LHCN-M2 (cell line): ENCODE measurements at places on chromosomes 12 and 14. TPM values are rescaled to one million over a fixed set of nuclear protein-coding genes. Genes with fewer than 3 reads are reported as not detected.

The IL26 gene
- total RNA-seq: not detected in 2 replicates

The CAPZA3 gene
- total RNA-seq: not detected in 2 replicates

The SLC6A12 gene
- not detected in 2 replicates for total RNA-seq

The OR5AU1 gene
- total RNA-seq: not detected in 2 replicates

The SLC10A1 gene
- total RNA-seq: not detected in 2 replicates

The GPR132 gene
- not detected in 2 replicates for total RNA-seq

The DPY19L2 gene
- total RNA-seq: 8.5 and 9.8 TPM in 2 replicates

DNA sequence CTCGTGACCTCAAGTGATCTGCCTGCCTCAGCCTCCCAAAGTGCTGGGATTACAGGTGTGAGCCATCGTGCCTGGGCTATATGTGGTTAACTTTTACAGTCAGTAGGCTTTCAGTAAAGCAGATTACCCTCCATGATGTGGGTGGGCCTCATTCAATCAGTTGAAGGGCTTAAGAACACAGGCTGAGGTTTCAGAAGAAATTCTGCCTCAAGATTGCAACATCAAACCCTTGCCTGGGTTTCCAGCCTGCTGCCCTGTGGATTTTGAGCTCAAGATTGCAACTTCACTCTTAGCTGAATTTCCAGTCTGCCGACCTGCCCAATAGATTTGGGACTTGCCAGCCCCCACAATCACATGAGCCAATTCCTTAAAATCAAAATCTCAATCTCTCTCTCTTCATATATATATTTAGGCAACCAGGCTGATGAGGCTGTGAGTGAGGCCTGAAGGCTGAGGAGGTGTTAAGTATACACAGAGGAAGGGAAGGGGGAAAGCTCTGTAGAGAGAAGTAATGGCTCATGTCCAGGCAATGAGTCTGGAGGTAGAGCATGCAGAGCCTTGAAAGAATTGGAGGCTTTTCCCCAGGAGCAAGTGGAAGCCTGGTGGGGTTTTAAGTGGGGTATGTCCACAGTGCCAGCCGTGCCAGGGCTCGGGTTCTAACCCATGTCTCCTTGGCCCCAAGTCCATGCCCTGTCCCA is 33.3 kb upstream of the ACTN1 start:
- DNase-seq: no peak

DNA sequence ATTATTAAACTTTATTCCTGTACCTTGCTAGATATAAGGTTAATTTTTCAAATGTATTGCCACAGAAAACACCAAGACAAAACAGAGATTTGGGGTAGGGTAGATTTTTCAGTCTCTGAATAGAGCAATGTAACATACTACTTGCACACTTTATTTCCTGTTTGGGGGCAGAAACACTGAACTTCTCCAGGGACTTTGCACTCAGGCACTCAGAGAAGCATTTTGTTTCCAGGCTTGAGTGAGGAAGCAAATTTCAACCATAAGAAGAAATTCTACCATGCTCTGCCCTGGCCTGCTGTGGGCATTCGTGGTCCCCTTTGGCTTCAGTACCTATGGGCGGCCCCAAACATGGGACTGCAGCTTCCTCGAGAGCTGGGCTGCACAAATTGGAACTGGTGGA is 399.1 kb downstream of the DAD1 start:
- no peak for DNase-seq

GRCh38 chr12:95551305-95551704 is at the start of gene USP44:
Gene USP44 (minus strand): TSS chr12:95551476. CDS start chr12:95534256, 17,220 bp downstream.
- no peak for DNase-seq

DNA sequence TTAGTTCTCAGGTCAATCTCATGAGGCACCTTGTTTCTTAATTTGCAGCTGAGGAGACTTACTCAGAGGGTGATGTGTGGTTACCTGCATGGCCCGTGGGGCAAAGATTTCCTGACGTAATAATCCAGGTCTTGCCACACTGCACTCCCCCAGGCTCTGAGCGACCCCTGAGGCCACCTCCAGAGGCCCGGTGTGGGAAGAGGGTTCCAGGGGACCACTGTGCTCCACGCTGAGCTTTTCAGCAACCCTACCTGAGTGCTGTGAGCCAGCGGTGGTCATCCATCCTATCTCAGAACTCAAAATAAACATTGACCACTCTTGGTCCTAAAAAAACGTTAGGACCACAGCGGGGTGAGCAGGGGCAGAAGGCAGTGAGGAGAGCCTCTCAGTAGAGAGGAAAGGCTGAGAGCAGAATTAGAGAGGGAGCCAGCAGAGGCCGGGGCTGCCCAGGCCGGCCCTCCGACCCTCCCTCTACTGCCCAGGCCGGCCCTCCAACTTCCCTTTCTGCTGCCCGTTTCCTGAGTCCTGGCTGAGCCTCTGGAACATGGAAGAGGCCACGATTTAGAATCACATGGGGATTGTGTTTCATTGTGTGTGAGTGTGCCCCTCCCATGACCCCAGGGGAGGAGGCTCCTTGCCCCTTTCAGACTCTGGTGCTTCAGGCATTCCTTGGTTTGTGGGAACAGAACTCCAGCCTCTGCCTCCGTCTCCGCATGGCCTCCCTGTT is 188.2 kb upstream of the DIO3 start:
- no peak for DNase-seq

GRCh38 chr14:103129301-103130016 is 6.2 kb downstream of the TNFAIP2 start:
- DNase-seq: no peak
